ENCODE measurements at places on chromosomes 1 and 21.

- no peak for DNase-seq
Measured at GRCh38 chr1:51565009-51565408, 45.9 kb upstream of the EPS15 start.

DNA sequence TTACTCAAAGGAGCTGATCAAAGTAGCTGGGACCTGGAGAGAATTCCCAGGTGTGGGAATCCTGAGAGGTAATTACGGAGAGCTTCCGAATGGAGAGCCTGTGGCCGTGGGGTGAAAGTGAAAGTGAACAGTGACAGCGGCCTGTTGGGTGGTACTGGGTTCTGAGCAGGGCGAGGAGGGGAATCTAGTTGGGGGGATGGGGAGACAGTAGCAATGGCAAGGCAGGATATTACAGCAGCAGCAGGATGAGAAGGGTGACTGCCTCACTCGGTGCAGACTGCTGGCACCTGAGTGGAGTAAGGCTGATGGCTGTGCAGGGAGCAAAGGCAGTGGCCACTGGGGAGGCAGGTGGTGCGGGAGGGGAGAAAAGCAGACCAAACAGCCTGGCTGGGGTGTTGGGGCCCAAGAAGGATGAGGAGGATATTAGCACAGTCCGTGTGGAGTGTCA, 70.3 kb upstream of the PRDX6 start:
- DNase-seq, result no peak

- DNase-seq, result no peak
Measured at GRCh38 chr1:46575778-46576177, 24.3 kb upstream of the KNCN start.

DNA sequence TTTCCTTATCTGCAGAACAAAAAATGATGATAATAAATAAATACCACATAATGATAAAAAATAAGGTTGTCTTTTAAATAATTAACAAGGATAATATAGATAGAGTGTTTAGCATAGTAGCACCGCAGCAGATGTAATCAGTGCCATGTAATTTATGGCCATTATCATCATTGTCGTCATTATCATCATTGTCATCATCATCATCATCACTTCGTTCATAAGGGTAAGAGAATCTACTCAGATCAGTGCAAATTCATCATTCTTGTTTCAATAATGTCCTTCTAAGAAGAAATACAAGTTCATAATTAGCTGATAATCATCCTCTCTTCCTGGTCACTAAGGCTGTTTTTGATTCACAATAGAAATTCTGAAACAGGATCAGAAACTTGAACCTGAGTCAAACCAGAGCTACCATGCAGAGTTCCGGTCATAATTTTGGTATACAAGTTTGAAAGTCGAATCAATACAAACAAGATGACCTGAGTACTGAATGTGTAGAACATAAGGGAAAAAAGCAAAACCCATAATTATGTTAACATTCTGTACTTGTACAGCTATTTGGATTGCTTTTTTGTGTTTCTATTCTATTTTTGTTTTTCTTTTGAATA, 172.0 kb downstream of the LRRC40 start:
- DNase-seq, result no peak

GRCh38 chr1:101185421-101185820, 51.4 kb upstream of the S1PR1 start:
- no peak for DNase-seq

- DNase-seq, result no peak
Measured at GRCh38 chr1:160439718-160440117, 39.4 kb downstream of the VANGL2 start.

- DNase-seq, result no peak
Measured at GRCh38 chr1:79594121-79594698, 587.7 kb upstream of the ADGRL4 start.

DNA sequence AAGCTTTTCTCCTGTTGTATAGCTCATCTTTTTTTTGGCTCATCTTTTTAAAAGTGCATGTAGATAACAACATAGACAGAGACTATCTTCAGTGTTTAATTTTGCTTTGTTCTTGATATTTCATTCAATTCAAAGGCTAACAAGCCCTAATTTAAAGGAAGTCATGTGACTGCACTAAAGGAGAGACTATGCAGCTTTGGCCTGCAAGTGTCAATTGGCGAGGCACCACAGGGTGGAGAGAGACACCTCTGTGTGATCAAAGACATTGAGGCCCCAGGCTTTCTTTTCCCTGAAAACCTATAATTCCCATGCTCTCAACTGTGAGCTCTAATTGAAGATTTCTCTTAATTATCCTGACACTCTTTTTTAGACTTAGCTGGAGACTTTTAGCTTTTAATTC, 53.6 kb downstream of the CHODL start:
- DNase-seq, result no peak

GRCh38 chr21:33058527-33058926, 11.4 kb upstream of the OLIG1 start:
- no peak for DNase-seq

DNA sequence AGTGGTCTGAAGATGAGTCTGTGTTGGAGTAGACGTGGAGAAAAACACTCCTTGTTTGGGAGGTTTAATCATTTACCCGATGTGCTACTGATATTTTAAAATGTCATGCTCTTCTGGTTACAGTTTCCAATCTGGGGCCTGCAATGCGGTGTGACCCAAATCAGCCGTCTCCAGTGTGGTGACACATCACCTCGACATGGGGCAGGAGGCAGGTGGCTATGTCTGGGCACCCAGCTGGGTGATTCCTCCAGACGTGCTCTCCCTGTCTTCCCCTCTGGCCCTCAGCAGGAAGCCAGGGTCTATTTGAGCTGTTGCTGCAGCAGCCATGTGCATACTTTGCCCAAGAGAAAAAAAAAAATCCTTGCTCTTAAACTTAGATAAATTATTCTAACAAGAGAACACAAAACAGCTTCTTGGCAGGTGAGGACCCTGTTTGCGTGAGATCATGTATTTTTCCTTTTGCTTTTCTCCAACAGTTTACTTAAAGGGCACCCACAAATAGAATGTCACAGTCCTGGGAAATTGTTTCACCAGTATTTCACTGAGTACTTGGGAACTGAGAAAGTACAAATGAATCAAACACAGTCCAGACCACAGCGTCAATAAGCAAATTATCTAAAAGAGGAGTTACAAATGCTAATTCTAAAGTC, 38.9 kb upstream of the MAP10 start:
- no peak for DNase-seq

- no peak for DNase-seq
Measured at GRCh38 chr1:27760426-27760825, 12.6 kb upstream of the STX12 start.

GRCh38 chr1:212315907-212316306, 30.7 kb downstream of the PPP2R5A start:
- no peak for DNase-seq

DNA sequence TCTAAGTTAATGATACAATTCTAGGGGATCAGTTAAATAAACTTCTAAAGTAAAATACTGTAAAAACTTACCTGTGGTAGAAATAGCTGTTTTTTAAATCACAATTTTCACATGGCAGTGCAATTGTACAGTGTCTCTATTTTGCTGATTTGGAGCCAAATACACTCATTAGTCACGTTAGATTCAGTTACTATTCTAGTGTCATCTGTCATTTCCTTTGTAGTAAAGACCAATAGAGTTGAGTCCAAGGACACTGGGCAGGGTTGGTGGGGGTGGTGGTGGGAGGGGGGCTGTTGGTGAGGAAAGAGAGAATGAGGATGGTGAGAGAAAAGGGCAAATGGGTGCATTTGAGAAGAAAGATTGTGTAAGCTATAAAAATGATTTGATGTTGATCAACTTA, 33.6 kb downstream of the CD55 start:
- DNase-seq, result no peak

GRCh38 chr21:18449605-18450550, 46.3 kb upstream of the TMPRSS15 start:
- DNase-seq, result no peak

- DNase-seq, result peak; percentile 64
Measured at GRCh38 chr1:206583707-206584648, 28.3 kb downstream of the EIF2D start.

Measured in LoVo (cell line).